Esophagus mucosa (tissue), 1 donor: ENCODE measurements at places on chromosomes 13 and 19. TPM values are rescaled to one million over a fixed set of nuclear protein-coding genes. Genes with fewer than 3 reads are reported as not detected.

Gene ZNF524
- total RNA-seq: 20.1 TPM

Gene CDX2
- not detected for total RNA-seq

Gene ATP8A2
- not detected for total RNA-seq

Gene RNF225
- total RNA-seq: 14.7 TPM

Gene FREM2
- total RNA-seq: 0.40 TPM

Gene KCTD4
- total RNA-seq: not detected

Gene KCNN1
- total RNA-seq: not detected

Gene ZNF808
- 10.0 TPM for total RNA-seq

Gene SPACA4
- 0.64 TPM for total RNA-seq

Gene APOC4
- not detected for total RNA-seq

Gene GAS6
- 34.8 TPM for total RNA-seq

Gene IFI30
- 17.0 TPM for total RNA-seq

Gene ZNF530
- 2.1 TPM for total RNA-seq

Gene SMIM17
- not detected for total RNA-seq

Gene ZNF230
- 2.1 TPM for total RNA-seq

Gene KLK1
- total RNA-seq: 1.3 TPM

Gene LMTK3
- total RNA-seq: 4.9 TPM

Gene MBD3L3
- not detected for total RNA-seq

Gene ATXN8OS
- total RNA-seq: not detected

Gene TINCR
- total RNA-seq: 29.7 TPM

Gene ZNF563
- total RNA-seq: 1.7 TPM

Gene GPR4
- 0.56 TPM for total RNA-seq

Gene CYP4F12
- 31.5 TPM for total RNA-seq

Gene SHC2
- total RNA-seq: 1.7 TPM

Gene CEACAM1
- 97.8 TPM for total RNA-seq

Gene AP1M2
- total RNA-seq: 61.5 TPM

Gene LHB
- total RNA-seq: not detected

Gene C19orf33
- 272 TPM for total RNA-seq

Gene MAP4K1
- total RNA-seq: 3.4 TPM

Gene PNMA8A
- total RNA-seq: 0.12 TPM

Gene ZFP28
- total RNA-seq: 3.6 TPM

Gene KIR2DL3
- not detected for total RNA-seq

Gene LIM2
- total RNA-seq: not detected

Gene GNA15
- 105 TPM for total RNA-seq

Gene ZNF835
- total RNA-seq: 0.04 TPM

Gene CFAP97D2
- total RNA-seq: not detected

Gene BLOC1S3
- total RNA-seq: 8.8 TPM

Gene ZNF345
- 3.0 TPM for total RNA-seq

Gene ZNF600
- total RNA-seq: 6.1 TPM

Gene SIGLECL1
- not detected for total RNA-seq

Gene NLRP9
- total RNA-seq: not detected

Gene FXYD3
- total RNA-seq: 736 TPM

Gene C19orf85
- not detected for total RNA-seq

Gene KLK11
- total RNA-seq: 209 TPM

Gene FCER2
- total RNA-seq: 0.20 TPM

Gene IGFL4
- 0.24 TPM for total RNA-seq

Gene ZNF90
- total RNA-seq: 0.96 TPM

Gene ELSPBP1
- total RNA-seq: not detected

Gene SPC24
- 17.1 TPM for total RNA-seq
